ENCODE measurements at places on chromosomes 6 and 20.

GRCh38 chr6:111361648-111362047 lies 121.4 kb downstream of the REV3L start:
- no peak for DNase-seq

DNA sequence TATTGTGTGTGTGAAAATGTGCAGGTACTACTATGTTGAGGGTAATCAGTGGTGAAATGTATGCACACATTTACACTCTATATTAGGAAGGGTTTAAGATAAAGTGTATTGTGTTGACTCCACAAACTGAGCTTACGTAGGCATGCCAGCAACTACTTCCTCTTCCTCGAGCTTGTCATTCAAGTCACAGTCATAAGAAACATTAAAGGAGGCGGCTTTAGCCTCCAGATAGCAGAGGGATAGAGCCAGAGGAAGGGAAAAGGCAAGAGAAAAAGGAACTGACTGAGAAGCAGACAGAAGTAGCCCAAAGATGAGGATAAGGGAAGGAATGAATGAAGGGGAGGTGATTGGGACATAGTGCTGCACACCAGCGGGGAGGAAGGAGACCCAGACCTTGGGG lies 55.2 kb downstream of the SMLR1 start:
- DNase-seq: no peak

GRCh38 chr6:101396548-101397173 lies 3.2 kb downstream of the GRIK2 start:
- DNase-seq: no peak

DNA sequence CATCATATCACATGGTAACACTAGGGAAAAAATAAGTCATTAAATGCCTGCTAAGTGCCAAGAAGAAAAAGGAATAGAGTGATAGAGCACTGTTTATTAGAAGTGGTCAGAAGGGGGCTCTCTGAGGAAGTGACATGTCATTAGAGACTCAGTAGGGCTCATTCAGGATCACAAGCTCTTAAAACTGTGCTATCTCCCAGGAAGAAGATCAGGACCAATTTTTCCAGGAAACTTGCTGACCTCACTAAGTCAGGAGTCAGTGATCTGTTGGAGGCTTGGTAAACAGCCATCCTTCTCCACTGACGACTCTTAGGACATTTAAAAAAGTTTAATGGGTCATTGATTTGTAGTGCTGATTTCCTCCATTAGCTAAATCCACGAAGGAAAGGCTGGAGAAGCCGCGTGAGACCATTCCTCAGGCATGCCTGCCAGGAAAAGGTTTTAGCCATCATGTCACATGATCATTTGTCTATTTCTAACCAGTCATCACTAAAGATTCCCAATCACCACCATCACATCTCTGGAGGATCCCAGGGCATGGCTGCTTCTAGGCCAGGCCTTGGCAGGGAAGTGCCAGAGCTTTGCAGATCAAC lies 5.9 kb upstream of the PTPN1 start:
- DNase-seq: no peak

DNA sequence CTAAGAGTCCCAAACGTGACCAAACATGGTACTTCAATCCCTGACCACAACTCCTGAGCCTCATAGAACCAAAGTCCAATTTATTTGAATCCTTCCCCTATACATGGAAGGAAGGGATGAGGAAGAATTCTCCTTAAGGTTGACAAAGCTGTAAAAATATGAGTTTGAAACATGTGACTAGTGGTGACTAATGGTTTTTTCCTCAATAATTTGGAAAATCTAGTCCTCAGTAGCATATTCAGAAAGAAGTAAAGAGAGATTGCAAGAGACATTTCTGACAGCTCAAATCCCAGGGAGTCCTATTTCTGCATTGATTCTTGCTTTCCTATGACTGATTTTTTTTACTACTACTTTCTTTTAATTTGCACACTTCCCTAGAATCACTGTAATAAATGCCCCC lies 443.7 kb downstream of the FRK start:
- DNase-seq: no peak

All from stimulated activated CD8-positive, alpha-beta memory T cell treated with anti-CD3 and anti-CD28 coated beads, Interleukin-4, amount 100 ng/mL, for 1 hour (primary cell).